ENCODE measurements at places on chromosomes 1 and 21.

GRCh38 chr1:29356663-29357062 is 120.3 kb downstream of the PTPRU start:
- no peak for DNase-seq

- no peak for DNase-seq
Measured at GRCh38 chr1:208264469-208265121, 20.4 kb upstream of the PLXNA2 start.

- no peak for DNase-seq
Measured at GRCh38 chr1:99877568-99877967, 27.4 kb downstream of the AGL start.

GRCh38 chr1:1918901-1919303 is at the start of gene TMEM52:
Gene TMEM52 (minus strand): TSS chr1:1919279. CDS start chr1:1919265, 14 bp downstream.
- no peak for DNase-seq

DNA sequence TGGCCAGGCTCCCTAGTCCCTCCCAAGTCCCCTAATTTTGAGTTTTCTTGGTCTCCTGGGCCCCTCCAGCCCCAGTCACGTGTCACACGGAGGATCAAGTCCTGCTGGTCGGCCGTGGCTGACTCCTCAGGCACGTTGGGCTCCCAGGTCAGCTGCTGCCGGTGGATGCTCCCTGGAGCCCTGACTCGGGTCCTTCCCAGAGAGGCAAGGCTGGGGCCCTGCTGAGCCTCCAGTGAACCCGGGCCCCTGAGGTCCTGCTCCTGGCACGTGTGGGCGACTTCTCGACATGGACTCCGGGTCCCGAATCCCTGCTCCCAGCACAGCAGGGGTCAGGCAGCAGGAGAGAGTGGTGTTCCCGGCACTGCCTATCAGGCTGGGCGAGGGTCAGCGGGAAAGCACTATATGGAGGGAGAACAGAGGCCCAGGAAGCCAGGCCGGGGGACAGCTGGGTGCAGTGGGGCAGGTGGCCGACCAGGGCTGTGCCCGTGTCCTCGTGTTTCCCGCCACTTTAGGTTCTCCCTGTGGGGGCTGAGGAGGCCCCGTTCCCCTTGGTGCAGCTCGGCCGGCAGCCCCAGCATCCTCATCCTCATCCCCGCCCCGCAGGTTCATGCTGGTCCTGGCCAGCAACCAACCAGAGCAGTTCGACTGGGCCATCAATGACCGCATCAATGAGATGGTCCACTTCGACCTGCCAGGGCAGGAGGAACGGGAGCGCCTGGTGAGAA is 13.2 kb downstream of the TMEM240 start:
- DNase-seq, result no peak

DNA sequence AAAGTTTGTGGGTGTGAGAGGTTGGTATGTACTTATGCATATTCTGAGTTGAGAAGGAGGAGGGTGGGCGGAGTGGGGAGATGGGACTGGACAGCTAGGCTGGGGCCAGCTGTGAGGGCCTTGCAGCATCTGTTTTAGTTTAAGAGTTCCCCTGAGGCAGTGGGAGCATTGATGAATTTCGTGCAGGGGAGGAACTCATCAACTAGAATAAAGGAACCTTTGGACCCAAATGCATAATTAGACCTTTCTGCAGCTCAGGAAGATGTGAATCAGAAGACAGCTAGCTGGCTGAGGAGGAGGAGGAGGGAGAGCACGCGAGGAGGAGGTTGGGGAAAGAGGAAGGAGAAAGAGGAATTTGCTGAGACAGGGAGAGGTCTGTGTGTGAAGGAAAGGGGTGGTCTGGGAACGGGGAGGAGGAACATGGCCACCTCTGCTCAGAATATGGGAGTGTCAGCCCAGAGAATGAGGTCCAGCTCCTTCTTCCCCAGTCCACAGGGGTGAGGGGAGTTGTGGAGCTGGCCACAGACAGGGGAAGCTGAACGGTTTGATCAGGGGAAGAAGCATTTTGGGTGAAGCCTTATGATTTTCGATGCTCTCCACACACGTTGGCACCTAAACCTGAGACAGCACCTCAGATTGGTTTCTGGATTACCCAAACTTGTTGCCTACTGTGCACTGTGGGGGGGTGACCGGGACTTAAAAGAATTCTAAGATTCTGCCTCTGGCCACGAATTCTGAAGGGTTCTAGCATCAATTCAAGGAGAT is 27.7 kb downstream of the MYOG start:
- DNase-seq, result no peak

- no peak for DNase-seq
Measured at GRCh38 chr21:45085700-45086099, 11.3 kb downstream of the ADARB1 start.

DNA sequence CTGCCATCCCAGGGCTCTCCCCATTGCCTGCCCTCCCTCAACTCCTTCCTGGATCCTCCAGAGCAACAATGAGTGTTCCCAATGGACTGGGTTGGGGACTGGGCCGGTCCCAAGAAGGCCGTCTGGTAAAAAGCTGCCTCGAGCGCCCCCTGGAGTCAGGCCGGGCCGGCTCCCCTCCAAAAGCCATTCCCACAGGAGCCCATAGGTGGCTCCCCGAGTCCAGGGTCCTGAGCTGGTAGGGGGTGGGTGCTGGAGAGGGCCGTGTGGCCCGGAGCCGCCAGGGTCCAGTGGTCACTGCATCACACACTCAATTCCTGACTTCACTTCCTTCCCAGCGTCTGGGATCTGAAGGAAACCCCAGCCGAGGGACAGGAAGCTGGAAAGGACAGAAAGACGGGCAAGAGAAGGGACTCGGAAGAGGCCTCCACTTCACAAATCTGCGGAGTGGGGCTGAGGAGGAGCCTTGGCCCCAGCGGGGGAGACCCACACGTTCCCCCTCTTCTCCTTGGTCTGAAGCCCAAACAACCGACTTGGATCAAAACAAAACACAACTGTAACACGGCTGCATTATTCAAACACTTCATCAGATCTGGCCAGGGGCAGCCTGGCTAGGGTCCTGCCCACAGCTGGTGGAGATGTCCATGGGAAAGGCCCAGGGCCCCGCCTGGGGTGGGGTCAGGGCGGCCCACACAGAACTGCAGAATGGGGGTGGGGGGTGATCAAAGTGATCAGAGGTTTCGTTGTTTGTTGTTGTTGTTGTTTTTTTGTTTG is 10.9 kb upstream of the ALDH4A1 start:
- DNase-seq, result peak; percentile 72

GRCh38 chr21:44390886-44391285 is 37.5 kb downstream of the TRPM2 start:
- no peak for DNase-seq

DNA sequence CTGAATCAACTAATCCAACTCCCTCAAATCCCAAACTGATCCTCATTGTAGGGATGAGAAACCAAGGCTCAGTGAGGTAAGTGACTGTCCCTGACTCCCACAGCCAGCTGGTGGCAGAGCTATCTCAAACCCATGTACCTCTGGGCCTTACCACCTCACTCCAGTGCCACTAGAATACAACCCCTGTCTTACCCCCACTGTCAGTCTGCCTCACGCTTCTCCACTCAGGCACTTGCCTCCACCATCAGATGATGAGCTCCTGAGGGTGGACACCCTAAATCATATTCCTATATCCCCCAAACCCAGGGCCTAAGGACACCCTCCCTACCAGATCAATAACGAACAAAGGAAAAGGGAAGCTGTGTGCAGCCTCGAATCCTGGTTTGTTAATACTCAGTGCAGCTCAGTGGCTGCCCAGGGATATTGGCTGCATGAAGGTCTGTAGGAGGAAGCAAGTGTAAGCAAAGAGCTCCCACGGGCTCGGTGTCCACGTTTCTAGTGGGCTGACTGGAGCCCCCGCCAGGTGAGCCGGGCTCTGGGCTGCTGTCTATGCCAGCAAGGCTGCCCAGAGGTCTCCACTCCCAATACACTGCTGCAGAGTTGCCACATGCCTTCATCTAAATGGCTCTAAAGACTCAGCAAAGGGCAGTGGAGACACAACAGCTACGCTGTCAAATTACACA is 533.4 kb downstream of the MATN1 start:
- DNase-seq, result no peak

DNA sequence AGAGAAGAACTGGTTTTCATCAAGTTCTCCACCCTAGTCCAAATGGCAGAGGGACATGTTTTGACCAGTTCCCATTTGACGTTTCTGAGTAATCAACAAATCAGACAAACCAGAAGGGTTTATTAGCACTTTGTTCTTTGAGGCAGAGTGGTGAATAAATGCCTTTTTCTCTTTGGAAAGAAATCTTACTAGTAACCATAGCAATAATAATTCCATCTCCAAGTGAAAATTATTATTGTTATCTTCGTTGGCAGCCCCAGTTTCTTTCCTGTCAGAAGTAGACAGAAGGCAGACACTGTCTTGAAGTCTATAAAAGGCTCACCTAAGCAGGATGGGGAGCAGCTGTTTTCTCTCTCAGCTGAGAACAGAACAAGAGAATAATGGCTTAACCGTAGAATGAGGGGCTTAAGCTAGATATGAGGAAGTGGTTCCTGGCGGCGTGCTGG is 391.6 kb downstream of the PBX1 start:
- DNase-seq, result no peak

DNA sequence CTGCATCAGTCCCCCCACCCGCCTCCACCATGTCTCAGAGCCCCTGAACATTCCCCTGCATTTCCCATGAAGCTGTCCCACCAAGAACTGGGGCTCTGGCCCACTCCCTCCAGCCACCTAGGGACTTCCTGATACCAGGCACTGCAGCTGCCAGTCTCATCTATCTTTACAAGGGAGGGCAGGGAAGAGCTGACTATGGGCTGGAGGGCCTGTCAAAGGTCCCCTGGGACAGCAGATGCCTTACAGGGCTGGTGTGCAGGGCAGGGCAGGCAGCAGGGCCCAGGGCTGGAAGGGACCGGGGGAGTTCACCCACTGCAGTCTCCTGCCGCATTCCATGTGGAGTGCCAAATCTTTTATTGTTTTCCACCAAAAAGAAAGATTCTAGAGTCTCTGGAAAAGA is 17.6 kb downstream of the SHISA4 start:
- no peak for DNase-seq

DNA sequence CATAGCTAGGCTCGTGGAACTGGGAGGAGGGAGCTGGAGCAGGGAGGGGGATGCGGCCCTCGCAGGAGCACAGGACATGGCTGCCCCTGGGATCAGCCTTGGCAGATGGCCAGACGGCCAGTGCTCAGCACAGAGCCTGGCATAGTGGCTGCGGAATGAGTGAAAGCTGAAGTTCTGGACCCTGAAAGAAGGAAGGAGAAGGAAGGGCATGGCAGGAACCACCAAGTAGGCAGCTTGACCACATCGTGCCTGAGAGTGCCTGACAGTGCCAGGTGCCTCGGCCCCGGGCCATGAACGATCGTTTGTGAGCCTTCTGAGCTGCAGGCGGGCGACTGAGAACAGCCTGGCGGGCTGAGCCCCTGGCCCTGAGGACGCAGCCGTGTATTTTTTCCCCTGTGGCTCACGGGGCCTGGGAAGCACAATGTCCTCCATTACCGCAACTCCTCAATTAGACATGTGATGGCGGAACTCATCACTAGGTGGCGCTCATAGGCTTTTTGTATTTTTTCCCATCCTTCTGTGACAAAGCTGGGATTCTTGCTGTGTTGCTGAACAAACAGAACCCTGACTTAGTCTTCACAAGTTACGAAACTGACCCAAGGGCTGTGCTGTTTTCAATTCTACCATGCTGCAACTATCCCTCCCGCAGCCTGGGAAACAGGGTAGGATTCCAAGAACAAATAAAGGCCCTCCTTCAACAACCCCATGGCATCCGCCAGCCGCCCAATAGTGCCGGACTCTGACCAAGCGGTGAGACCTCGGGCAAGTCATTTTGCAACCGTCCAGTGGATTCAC is 29.9 kb upstream of the TMEM61 start:
- DNase-seq, result peak; percentile 40

- DNase-seq, result no peak
Measured at GRCh38 chr1:36622741-36623648, 140.3 kb upstream of the CSF3R start.

DNA sequence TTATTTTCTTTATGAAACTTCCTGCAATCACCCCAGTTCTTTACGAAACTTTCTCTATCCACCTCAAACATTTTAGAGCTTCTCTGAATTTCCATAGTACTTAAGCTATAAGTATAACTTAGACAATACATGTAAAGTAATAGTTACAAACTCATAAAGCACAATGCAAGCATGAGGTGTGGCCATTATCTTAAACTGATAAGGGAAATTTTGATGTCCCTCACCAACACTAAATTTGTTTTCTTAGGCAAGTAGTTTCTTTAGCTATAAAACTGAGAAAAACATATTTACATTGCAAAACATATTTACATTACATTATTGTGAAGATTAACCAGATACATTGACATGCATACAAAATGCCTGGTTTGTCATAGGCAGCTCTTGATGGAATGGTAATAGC is 146.4 kb upstream of the ATP1B1 start:
- DNase-seq, result no peak

DNA sequence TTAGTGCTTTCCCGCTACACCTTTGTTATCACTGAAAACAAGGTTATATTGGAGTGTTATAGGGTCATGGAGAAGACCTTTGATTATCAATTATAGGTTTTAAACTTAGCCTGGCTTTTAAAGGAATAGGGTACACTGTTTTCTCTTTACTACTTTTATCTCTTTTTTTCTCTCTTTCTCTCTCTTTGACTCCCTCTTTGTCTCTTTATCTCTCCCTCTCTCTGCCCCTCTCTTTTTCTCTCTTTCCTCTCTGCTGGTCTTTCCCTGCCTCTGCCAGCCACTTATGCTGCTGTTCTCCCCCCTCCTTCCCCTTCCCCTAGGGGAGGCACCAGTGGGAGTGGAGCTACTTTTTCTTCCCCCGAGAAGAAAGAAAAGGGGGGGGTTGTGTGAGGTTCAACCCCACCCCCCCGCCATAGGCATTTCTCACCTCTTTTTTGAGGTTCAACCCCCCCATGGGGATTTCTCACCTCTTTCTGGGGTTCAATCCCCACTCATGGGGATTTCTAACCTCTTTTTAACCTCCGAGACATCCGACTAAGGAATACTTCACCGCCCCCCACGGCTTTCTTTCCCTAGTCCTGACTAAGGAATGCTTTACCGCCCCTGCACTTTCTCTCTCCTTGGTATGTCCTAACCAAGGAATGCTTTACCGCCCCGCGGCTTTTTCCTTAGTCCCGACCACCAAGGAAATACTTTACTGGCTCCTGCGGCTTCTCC is 17.2 kb upstream of the ZBTB8B start:
- no peak for DNase-seq

GRCh38 chr1:240404286-240404685 is 207.7 kb downstream of the GREM2 start:
- DNase-seq, result no peak

Measured in activated T-cell treated with anti-CD3 and anti-CD28 coated beads for 48 hours (primary cell).